ENCODE measurements at places on chromosomes 7 and 10.

GRCh38 chr7:43721193-43721806 is 8.0 kb downstream of the COA1 start:
- no peaks in the 10 kb centered on the region for H3K27me3 ChIP-seq
- H3K36me3 ChIP-seq, result no peaks in the 10 kb centered on the region
- H3K27ac ChIP-seq, result no peak overlapping the region
- DNase-seq, result peak; percentile 37

DNA sequence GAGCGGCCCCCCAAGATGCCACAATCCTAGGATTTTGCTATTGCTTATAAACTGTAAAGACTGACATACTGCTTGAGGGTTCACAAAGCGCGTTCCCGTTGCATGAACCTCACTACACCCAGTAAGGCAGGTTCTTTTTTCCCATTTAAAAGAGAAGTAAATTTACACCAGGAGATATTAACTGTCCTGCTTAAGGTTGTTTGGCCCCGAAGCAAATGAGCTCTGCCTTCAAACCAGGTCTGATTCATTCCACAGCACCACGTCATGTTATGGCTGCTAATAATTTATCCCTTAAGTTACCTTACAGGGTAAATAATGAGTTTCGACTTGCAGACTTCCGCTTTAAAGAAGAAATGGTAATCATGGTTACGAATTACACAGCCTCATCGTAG is 559 bp upstream of the FKBP14 start:
- H3K27ac ChIP-seq, result peak overlapping the region; percentile 86
- H3K4me3 ChIP-seq, result no peak overlapping the region
- peaks cover 13% of the 10 kb centered on the region for H3K36me3 ChIP-seq
- H3K27me3 ChIP-seq, result no peaks in the 10 kb centered on the region

GRCh38 chr10:33800545-33800944 is 466.1 kb upstream of the NRP1 start:
- no peak overlapping the region for H3K27ac ChIP-seq
- no peak overlapping the region for H3K4me3 ChIP-seq
- H3K36me3 ChIP-seq, result peaks cover 2% of the 10 kb centered on the region
- no peaks in the 10 kb centered on the region for H3K4me1 ChIP-seq
- DNase-seq, result no peak

DNA sequence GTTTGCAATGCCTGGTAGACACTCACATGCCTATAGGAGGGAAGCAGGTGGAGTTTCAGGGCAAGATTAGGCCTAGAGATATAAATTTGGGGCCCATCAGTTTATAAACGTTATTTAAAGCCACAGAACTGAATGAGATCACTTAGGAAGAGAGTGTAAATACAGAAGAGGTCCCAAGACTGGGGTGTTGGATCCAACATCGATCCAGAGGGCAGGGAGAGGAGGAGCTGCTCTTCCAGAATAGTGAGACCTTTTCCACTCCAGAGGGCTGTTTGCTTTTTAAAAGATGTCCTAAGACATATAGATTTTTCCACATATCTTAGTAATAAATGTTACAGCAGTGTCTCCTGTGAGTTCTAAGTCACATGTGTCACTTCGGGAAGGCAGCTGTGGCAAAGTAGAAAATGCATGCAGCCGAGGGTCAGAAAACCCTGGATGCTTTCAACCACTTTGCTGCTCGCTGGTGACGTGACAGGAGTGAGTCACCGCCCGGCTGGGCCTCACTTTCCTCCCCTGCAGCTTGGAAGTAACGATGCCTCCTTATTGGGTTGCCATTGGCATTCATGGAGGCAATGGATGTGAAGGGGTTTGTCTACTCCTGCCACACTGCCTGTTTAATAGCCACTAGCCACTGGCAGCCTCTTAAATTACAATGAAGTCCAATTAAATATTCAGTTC is 95.4 kb downstream of the TRIL start:
- no peak for DNase-seq
- H3K4me3 ChIP-seq, result no peak overlapping the region
- H3K27me3 ChIP-seq, result peaks cover 68% of the 10 kb centered on the region
- H3K36me3 ChIP-seq, result no peaks in the 10 kb centered on the region

GRCh38 chr7:154744256-154744860 is 258.6 kb downstream of the PAXIP1 start:
- no peak overlapping the region for H3K27ac ChIP-seq
- H3K4me1 ChIP-seq, result peaks cover 1% of the 10 kb centered on the region
- peaks cover 27% of the 10 kb centered on the region for H3K27me3 ChIP-seq
- H3K36me3 ChIP-seq, result peaks cover 2% of the 10 kb centered on the region
- no peak for DNase-seq
- no peak overlapping the region for H3K4me3 ChIP-seq

DNA sequence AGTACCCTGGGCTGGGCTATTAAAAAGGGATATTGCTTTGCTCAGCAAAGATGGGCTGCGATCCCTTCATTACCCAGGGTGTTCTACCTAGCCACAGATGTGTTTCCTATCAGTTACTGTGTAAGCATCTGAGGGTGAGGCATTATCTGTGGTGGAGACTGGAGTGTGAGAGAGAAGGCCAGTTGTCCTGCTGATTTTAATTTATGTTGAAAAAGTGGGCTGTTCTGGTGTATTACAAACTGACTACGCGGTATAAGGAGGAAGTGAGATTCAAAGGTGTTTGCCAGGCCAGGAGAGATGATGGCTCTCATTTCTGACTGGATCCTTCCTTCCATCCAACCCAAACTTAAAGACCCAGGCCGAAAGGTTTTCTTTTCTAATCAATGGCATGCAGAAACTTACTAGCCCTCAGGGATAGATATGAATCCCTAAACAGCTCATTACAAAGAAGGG is 7.6 kb downstream of the TCF7L2 start:
- H3K27me3 ChIP-seq, result no peaks in the 10 kb centered on the region
- peaks cover 14% of the 10 kb centered on the region for H3K4me1 ChIP-seq
- DNase-seq, result no peak
- no peak overlapping the region for H3K27ac ChIP-seq

DNA sequence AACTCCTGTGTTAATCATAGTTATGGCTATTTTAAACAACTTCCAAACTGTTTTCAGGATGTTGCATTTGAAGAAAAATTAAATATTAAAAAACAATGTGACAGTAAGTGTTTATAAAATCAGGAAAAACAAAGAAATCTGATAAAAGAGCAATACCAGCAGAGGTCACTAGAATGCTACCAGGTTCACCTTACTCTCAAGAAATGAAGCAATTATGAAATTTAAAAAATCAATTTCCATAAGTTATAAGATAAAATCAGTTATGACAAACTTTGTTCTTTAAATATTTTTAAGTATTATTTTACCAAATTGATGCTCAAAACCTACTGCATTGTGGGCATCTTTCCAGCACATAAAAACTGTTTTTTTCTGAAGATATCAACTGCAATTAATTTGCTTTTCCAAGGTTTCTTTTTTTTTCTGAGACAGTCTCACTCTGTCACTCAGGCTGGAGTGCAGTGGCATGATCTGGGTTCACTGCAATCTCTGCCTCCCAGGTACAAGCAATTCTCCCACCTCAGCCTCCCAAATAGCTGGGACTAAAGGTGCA is 50.7 kb upstream of the RHEB start:
- peaks cover 22% of the 10 kb centered on the region for H3K36me3 ChIP-seq
- H3K4me3 ChIP-seq, result no peak overlapping the region
- no peak for DNase-seq

DNA sequence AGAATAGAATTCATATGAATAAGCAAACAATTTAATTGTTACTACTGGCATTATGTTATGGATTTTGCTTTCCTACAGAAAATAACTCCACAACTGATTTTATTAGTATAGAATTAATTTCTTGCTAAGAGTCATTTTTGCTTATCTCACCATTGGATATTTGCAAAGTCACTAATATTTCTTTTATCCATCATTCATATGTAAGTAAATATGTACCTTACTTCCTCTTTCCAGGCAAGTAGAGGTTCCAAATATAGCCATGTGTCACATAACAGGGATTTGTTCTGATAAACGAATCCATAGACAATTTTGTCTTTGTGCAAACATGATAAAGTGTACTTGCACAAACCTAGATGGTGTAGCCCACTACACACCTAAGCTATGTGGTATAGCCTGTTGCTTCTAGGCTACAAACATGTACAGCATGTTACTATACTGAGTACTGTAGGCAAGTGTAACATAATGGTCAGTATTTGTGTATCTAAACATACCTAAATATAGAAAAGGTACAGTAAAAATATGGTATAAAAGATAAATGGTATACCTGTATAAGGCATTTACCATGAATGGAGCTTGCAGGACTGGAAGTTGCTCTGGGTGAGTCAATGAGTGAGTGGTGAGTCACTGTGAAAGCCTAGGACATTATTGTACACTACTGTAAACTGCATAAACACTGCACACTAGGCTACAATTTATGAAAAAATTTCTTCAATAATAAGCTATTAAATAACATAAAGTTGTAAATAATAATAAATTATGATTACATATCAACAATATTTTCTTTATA is 18.3 kb downstream of the KLLN start:
- no peaks in the 10 kb centered on the region for H3K27me3 ChIP-seq
- H3K36me3 ChIP-seq, result peaks cover 3% of the 10 kb centered on the region
- H3K27ac ChIP-seq, result no peak overlapping the region
- no peak for DNase-seq
- H3K4me3 ChIP-seq, result no peak overlapping the region

DNA sequence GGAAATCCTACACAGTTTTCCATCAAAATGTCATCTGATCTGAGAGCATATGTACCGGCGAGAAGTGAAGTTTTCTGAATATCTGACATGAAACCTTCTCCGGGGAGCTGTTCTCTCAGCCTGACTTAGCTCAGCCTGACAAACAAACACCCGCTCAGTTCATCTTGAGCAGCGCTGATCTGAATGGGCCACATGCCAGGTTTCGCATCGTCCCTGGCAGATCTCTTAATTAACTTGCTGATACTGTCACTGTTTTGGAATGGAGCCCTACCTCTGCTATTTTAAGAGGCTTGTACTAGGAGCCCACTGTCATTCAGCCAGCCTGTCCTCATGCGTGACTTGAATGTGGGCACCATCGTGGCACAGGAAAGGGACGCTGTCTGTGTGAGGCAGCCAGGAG is 109.2 kb downstream of the STRA8 start:
- H3K4me1 ChIP-seq, result no peaks in the 10 kb centered on the region
- no peak overlapping the region for H3K4me3 ChIP-seq
- H3K36me3 ChIP-seq, result no peaks in the 10 kb centered on the region
- H3K27me3 ChIP-seq, result no peaks in the 10 kb centered on the region
- H3K27ac ChIP-seq, result no peak overlapping the region
- DNase-seq, result no peak

DNA sequence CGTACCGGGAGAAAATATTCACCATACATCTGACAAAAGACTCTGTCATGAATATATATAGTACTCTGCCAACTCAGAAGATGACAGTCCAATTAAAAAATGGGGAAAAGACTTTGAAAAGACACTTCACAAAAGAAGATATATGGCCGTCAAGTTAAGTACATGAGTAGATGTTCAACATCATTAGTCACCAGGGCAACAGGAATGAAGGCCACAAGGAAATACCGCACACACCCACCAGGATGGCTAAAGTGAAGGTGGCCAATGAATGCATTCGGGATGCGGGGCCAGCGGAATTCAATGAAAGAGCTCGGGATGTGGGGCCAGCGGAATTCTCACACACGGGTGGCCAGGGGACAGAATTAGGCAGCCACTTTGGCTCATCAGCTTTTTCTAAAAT is 42.2 kb downstream of the MAD1L1 start:
- no peaks in the 10 kb centered on the region for H3K27me3 ChIP-seq
- H3K36me3 ChIP-seq, result peaks cover 2% of the 10 kb centered on the region
- no peak for DNase-seq
- H3K27ac ChIP-seq, result no peak overlapping the region

GRCh38 chr10:55641601-55642000 is 719.5 kb downstream of the ZWINT start:
- no peak overlapping the region for H3K4me3 ChIP-seq
- no peaks in the 10 kb centered on the region for H3K27me3 ChIP-seq
- H3K36me3 ChIP-seq, result no peaks in the 10 kb centered on the region
- no peak overlapping the region for H3K27ac ChIP-seq

DNA sequence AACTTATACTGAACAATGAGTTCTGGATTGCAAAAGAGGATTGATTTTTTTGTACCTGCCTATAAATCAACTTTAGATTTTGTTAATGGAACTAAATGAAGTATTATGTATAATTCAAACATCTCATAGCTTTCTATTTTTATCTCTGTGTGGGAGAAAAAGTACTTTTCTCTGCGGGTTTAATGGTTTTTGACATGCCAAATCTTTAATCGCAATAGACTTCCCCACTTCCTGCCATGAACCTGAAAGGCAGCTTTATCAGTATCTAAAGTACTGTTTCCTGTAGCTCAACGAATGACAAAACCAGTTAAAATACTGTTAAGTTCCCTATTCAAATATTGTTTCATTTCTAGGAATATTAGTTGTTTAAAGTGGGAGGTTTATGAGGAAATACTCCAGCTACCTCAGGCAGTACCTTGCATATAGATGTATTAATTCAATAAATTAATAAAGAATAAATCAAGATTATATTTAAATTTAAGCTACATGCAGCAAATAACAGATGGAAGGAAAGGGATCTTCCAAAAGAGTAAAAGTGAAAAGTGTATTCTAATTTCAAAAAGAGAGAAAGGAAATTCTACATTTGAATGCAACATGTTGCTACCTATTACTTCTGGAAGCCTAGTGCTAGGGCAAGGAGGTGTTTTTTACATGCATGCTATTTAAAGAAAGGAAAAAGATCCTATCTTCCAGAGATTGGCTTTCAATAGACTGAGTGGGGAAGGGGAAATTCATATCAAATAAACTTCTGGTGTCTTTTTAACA is 75.9 kb downstream of the SVOPL start:
- peaks cover 2% of the 10 kb centered on the region for H3K36me3 ChIP-seq
- peak overlapping the region; percentile 56 for H3K4me3 ChIP-seq
- no peak for DNase-seq

- DNase-seq, result no peak
- no peak overlapping the region for H3K27ac ChIP-seq
- H3K27me3 ChIP-seq, result no peaks in the 10 kb centered on the region
- H3K36me3 ChIP-seq, result peaks cover 37% of the 10 kb centered on the region
- no peak overlapping the region for H3K4me3 ChIP-seq
Observed at GRCh38 chr7:158831738-158832091, 2.4 kb upstream of the ESYT2 start.

- no peaks in the 10 kb centered on the region for H3K36me3 ChIP-seq
- DNase-seq, result no peak
- no peak overlapping the region for H3K27ac ChIP-seq
Observed at GRCh38 chr7:31192986-31193385, 140.9 kb downstream of the ADCYAP1R1 start.

GRCh38 chr10:72688208-72688651 is 3.7 kb upstream of the MCU start:
- H3K27ac ChIP-seq, result no peak overlapping the region
- peaks cover 6% of the 10 kb centered on the region for H3K36me3 ChIP-seq
- H3K4me1 ChIP-seq, result peaks cover 12% of the 10 kb centered on the region
- H3K4me3 ChIP-seq, result no peak overlapping the region
- DNase-seq, result no peak

DNA sequence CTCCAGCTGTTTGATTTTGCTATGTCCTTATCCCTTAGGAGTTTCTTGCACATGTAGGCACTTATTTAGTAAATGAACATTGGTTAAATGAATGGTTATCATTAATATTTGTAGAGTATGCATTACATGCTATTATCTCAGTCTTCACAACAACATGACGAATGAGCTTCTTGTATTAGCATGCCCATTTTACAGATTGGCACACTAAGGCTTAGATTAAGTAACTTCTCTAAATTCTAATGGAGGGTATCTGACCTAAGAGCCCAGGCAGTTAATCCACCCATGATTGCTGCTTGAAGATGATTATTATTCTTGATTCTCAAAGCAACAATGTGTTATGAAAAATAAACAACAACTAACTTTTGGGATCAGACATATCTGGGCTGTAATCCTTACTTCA is 32.7 kb downstream of the SP8 start:
- no peak for DNase-seq
- no peak overlapping the region for H3K4me3 ChIP-seq
- no peaks in the 10 kb centered on the region for H3K4me1 ChIP-seq
- no peaks in the 10 kb centered on the region for H3K36me3 ChIP-seq
- no peak overlapping the region for H3K27ac ChIP-seq

GRCh38 chr7:123612024-123612423 is 10.4 kb downstream of the ASB15 start:
- no peaks in the 10 kb centered on the region for H3K4me1 ChIP-seq
- no peak overlapping the region for H3K4me3 ChIP-seq
- peaks cover 39% of the 10 kb centered on the region for H3K27me3 ChIP-seq
